ENCODE measurements at places on chromosomes 2 and 18.
A peak's percentile ranks its signal among the peaks of the same experiment; 100 is the strongest.

DNA sequence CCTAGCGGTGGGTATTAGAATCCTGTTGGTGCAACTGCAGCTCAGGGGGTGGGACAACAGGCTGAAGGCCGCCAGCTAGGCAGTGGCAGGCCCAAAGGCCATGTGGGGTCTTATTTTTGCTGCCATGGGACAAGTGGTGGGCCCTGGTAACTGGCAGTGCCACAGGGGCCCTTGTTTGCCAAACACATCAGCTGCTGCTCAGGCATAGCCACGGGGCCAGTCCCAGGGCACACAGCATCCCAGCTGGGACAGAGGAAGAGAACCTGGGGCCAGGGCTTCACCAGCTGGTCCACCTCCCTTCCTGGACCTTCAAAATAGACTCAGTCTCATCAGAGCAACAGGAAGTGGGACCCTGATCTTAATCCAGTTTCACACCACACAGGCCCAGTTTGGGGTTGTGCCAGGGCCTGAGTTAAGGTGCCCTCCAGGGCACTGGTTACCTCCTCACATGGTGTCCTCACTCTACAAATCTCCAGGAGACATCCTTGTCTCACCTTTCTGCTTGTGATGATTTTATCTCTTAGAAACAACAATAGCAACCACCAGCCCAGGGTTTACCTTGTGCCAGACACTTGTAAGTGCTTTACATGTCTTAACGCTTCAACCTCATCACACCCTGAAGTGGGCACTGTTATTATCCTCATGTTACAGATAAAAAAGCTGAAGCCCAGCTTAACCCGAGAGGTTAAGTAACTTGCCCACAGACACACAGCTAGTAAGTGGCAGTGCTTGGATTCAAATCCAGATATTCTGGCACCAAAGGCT lies 98.5 kb downstream of the GYPC start:
- DNase-seq = no peak

DNA sequence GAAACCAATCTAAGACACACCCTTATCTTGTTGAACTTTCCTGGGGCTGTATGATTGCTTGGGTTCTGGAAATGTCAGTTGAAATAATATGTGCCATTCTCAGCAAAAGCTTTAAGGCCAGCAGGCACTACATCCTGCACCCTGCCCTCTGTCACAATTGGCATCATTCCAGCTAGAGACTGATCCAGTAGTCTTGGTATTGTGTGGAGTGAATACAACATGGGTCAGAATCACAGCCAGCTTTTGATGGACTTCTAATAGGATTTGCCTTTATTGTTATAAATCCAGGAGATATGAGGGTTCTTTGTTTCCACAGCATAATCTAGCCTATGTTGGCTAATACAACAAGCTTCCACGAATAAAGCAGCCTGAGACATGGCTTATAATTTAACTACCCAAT lies 617.0 kb upstream of the CDH2 start:
- DNase-seq = no peak

- DNase-seq = no peak
Observed at GRCh38 chr2:168529054-168529833, 73.2 kb downstream of the CERS6 start.

DNA sequence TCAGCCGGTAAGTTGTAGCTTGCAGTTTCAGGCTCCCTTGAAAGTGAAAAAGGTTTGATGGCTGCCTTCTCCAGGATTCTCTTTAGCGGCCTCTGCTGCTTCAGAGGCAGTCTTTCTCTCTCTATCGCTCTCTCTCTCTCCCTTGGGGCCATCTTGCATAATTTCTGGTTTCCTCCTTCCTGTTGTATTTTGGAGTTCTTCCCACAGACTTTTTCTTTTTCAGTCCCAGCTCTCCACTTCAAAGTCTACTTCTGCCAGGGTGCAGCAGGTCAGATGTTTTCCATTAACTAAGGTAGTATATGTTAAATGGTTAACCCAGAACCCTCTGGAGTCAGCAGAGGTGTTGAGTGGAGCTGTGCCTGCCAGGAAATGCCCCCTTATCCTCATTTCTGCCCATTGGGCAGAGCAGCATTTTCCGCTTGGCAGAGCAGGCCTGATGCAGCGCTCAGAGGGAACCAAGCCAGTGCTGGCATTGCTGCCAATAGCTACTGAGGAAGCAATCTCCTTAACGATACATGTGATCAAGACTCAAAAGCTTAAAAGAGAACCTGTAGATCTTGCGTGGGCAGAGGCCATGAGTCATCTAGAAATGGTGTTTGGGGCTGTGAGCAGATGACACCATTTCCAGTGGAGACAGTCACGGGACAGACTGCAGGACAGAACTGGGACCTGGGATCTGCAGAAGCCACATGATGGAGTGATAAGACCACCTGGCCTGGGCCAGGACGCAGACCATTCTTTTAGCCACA lies 20.8 kb downstream of the DBI start:
- no peak for DNase-seq

- no peak for DNase-seq
Observed at GRCh38 chr2:187358531-187358930, 89.5 kb downstream of the CALCRL start.

GRCh38 chr2:37616677-37617005 lies 54.8 kb downstream of the CDC42EP3 start:
- no peak for DNase-seq

DNA sequence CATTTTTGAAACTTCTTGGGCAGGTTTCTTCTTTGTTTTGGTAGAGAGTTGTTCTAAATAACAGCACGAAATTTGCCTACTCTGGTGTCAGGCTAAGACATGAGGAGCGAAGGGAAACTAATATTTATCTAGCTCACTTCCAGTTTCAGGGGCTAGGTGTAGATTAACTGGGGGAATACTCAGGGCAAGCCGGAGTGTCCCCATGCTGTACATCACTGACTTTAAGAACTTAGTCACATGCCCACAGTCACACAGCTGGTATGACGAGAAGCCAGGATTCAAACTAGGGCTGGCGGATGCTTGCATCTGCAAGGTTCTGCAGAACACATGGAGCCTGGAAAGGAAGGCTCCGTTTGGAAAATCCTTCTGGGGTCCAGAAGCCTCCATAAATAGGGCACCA lies 133.3 kb downstream of the ALPK2 start:
- DNase-seq = peak; percentile 15

GRCh38 chr2:20490300-20491181 lies 43.7 kb downstream of the RHOB start:
- no peak for DNase-seq

GRCh38 chr2:239192975-239193374 lies 207.8 kb downstream of the HDAC4 start:
- DNase-seq = no peak

DNA sequence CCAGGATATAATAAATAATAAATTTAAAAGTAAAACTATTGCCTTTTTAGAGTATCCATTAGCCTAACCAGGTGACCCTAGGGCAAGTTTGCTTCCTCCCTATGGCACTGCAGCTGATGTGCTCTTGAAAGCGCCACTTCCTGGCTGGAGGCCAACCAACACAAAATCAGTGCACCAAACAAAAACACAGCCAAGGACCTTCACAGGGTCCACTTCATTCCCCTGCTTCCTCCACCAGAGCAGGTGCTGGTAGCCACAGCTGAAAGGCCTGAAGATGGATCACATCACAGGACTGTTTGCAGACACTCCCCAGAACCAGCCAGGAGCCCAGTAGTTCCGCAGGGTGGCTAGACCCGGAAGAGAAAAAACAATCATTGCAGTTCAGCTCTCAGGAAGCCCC lies 108.8 kb downstream of the TWIST2 start:
- DNase-seq = no peak

- DNase-seq = no peak
Observed at GRCh38 chr2:20823917-20824316, 1.0 kb upstream of the LDAH start.

DNA sequence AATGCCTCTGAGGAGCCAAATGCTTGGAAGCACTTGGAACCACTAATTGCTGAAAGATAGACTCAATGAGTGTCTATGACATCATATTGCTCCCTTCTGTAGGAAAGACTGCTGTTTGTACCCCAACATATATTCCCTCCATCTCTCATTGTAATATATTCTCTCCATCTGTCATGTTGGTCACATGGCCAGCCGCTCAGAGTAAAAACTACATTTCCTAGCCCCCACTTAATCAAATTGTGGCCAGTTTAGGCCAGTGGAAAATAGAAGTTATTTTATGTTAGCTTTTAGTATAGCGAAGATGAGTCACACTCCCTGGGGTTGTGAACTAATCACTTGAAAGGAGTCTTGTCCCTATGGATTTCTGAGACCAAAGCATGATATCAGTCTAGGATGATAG lies 160.2 kb downstream of the HNMT start:
- DNase-seq = no peak

DNA sequence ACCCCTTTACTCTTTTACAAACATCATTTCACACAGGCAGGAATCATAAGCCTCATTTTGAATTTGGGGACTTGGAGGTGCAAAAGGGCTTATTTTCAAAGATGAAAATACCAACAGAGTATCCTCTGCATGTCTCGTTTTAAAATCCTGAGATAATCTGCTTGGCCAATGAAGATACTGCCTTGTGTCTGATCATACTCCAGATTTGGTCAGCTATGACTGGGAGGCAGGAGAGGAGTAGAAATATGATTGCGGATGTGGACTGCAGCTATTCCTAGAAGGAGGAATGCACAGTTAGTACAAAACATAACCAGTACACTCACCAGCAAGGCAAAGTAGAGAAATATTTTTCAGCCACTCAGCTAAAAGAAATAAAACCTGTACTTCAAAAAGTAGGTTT lies 342.3 kb downstream of the RPRM start:
- DNase-seq = no peak

GRCh38 chr18:9135912-9136314 lies 668 bp upstream of the ANKRD12 start:
- DNase-seq = no peak

GRCh38 chr2:148513427-148513826 lies 131.1 kb upstream of the EPC2 start:
- DNase-seq = no peak
